ENCODE measurements at places on chromosomes 11 and 22. TPM values are rescaled to one million over a fixed set of nuclear protein-coding genes. Genes with fewer than 3 reads are reported as not detected.

Gene MMP1
- not detected for total RNA-seq

Gene ANGPTL5
- not detected for total RNA-seq

- no peaks in the 10 kb centered on the region for H3K36me3 ChIP-seq
- no peak overlapping the region for H3K4me3 ChIP-seq
- no peak for DNase-seq
- H3K4me1 ChIP-seq, result no peaks in the 10 kb centered on the region
- H3K27ac ChIP-seq, result no peak overlapping the region
Observed at GRCh38 chr22:48751539-48752437, 1075.9 kb downstream of the BRD1 start.

GRCh38 chr22:26461188-26461810 lies 22.3 kb downstream of the HPS4 start:
- peaks cover 39% of the 10 kb centered on the region for H3K36me3 ChIP-seq
- H3K4me3 ChIP-seq, result no peak overlapping the region
- no peaks in the 10 kb centered on the region for H3K4me1 ChIP-seq
- H3K27me3 ChIP-seq, result no peaks in the 10 kb centered on the region

DNA sequence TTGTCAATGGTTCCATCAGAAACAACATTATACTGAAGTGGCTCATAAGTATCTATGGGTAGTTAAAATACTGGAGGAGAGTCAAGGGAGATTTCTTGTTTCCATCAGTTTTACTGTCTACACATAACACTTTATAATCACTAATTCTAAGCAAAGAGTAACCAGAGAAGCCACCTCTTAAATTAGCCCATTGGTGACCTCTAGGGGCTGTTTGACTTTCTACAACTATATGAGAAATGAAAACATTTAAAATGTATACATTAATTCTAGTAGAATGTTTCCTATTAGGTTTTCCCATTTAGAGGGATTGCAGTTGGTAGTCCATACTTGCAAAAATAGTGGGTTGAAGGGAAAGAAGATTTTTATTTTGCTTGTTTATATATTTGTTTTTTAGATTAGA lies 504.3 kb downstream of the FAM181B start:
- no peaks in the 10 kb centered on the region for H3K4me1 ChIP-seq
- no peak for DNase-seq
- no peaks in the 10 kb centered on the region for H3K36me3 ChIP-seq
- H3K27ac ChIP-seq, result no peak overlapping the region
- H3K4me3 ChIP-seq, result no peak overlapping the region
- H3K27me3 ChIP-seq, result no peaks in the 10 kb centered on the region

Gene KRTAP5-9
- total RNA-seq, result 0.41 TPM

- no peaks in the 10 kb centered on the region for H3K36me3 ChIP-seq
- peak overlapping the region; percentile 76 for H3K27ac ChIP-seq
- no peak overlapping the region for H3K4me3 ChIP-seq
- peak; percentile 25 for DNase-seq
Observed at GRCh38 chr22:40709752-40710413, 30.6 kb downstream of the MCHR1 start.

- no peak for DNase-seq
- H3K27me3 ChIP-seq, result no peaks in the 10 kb centered on the region
- no peak overlapping the region for H3K27ac ChIP-seq
- no peaks in the 10 kb centered on the region for H3K36me3 ChIP-seq
- no peak overlapping the region for H3K4me3 ChIP-seq
Observed at GRCh38 chr11:61531044-61531443, 22.5 kb downstream of the LRRC10B start.

DNA sequence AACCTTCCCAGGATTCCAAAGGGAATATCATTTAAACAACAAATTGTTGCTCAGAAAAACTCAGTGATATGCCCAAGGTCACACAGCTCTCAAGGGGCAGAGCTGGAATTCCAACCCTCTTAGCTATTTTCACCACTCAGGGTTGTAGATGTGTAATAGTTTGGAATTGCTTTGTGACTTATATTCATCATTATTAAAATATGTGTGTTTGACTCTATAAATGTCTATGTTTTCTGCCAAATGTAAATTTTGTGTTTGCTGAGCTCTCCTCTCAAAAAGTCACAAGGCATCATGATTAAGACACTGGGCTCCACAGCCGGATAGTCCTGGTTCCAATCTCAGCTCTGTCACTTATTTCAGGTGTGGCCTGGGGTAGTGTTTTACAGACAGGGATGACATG lies 407.3 kb downstream of the TMEM135 start:
- H3K4me1 ChIP-seq, result no peaks in the 10 kb centered on the region
- no peak overlapping the region for H3K27ac ChIP-seq
- no peak for DNase-seq
- no peaks in the 10 kb centered on the region for H3K27me3 ChIP-seq

Gene EXPH5
- total RNA-seq, result 40.1 TPM

Gene GAL3ST3
- not detected for total RNA-seq

Gene DDI1
- total RNA-seq, result not detected

DNA sequence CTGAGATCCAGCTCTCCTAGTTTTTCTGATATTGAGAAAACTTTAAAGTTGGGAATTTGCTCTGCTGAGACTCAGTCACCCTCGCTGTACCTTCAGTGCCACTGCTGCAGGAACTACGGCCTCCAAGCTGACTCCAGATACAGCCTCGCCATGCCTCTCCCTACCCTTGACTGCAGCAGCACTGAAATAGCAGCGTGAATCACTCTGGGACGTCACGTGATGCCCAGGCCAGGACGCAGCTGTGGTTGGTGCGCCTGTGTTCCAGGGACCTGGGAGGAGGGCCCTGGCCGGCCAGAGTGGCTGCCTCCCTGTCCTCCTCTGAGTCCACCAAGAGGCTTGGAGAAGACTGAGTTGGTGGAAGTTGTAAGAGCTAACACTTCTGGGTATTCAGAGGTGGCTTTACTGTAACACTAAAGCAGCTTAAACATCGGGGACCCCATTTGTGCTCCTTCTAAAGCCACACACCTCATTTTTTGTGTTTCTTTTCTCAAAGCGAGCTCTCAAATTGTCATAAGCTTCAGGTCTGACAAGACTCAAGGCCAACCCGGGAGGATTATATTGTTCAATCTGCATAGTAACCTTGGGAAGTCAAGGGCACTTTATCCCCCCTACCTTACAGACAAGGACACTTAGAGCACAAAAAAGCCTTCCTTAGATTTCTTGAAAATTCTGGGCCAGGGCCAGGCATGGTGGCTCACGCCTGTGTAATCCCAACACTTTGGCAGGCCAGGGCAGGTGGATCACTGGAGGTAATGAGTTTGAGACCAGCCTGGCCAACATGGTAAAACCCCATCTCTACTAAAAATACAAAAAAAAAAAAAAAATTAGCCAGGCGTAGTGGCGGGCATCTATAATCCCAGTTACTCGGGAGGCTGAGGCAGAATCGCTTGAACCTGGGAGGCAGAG lies 4.2 kb upstream of the STIP1 start:
- no peak overlapping the region for H3K4me3 ChIP-seq
- H3K27me3 ChIP-seq, result no peaks in the 10 kb centered on the region
- H3K4me1 ChIP-seq, result peaks cover 37% of the 10 kb centered on the region

Gene MMP7
- not detected for total RNA-seq

- no peaks in the 10 kb centered on the region for H3K4me1 ChIP-seq
- H3K36me3 ChIP-seq, result no peaks in the 10 kb centered on the region
- H3K27ac ChIP-seq, result no peak overlapping the region
- no peak for DNase-seq
- peaks cover 16% of the 10 kb centered on the region for H3K27me3 ChIP-seq
- no peak overlapping the region for H3K4me3 ChIP-seq
Observed at GRCh38 chr11:20178976-20179375, 18.7 kb upstream of the DBX1 start.

Gene MOGAT2
- total RNA-seq, result 251 TPM

- peak; percentile 94 for DNase-seq
- H3K27me3 ChIP-seq, result no peaks in the 10 kb centered on the region
- H3K36me3 ChIP-seq, result no peaks in the 10 kb centered on the region
- peaks cover 55% of the 10 kb centered on the region for H3K4me1 ChIP-seq
- H3K4me3 ChIP-seq, result no peak overlapping the region
Observed at GRCh38 chr22:35376728-35377472, 4.0 kb upstream of the HMOX1 start.

GRCh38 chr11:75345455-75346160 lies 5.9 kb downstream of the ARRB1 start:
- no peaks in the 10 kb centered on the region for H3K36me3 ChIP-seq
- H3K4me3 ChIP-seq, result no peak overlapping the region
- H3K4me1 ChIP-seq, result peaks cover 83% of the 10 kb centered on the region
- H3K27me3 ChIP-seq, result no peaks in the 10 kb centered on the region

- no peaks in the 10 kb centered on the region for H3K27me3 ChIP-seq
- H3K36me3 ChIP-seq, result no peaks in the 10 kb centered on the region
- peak overlapping the region; percentile 79 for H3K27ac ChIP-seq
Observed at GRCh38 chr11:19577976-19578619, 134.5 kb upstream of the NAV2 start.

Gene GTSE1
- 1.2 TPM for total RNA-seq

GRCh38 chr11:69598147-69598546 lies 42.8 kb upstream of the CCND1 start:
- no peak for DNase-seq
- H3K4me1 ChIP-seq, result no peaks in the 10 kb centered on the region
- no peaks in the 10 kb centered on the region for H3K27me3 ChIP-seq
- no peaks in the 10 kb centered on the region for H3K36me3 ChIP-seq

DNA sequence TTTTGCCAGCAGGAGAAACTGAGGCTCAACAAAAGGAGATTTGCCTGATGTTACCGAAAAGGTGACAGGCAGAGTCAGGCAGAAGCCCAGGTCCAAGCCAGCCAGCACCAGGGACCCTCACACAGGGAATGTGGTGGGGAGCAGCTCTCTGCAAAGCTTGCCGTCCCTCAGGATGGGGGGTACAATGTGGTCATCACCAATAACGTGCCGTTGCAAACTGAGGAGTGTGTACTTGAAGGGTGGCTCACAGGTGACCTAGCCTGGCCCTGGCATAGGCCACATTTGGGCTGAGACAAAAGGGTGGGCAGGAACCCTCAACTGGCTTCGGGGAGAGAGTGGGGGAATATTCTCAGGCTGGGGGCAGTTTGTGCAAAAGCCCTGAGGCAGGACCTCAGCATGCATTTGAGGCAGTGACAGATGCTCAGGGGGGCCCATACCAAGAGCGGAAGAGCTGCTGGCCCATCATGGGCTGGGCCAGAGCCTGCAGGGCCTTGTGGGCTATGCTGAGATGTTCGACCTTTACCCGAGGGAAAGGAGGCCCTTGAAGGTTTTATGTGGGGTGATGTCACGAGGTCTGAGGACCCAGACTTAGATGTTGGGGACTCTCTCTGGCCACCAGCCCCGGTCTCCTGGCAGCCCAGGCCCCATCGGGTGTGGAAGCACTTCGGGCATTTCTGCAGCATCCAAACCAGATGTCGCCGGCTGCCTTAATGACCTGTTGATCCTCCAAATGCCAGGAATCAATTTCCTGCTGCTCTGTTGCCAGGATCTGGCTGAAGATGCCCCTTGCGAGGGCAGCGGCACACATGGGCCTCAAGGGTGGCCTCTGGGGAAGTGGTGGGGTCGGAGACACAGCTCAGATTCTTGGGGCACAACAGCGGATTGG lies 57.4 kb upstream of the SHISAL1 start:
- no peak for DNase-seq
- H3K36me3 ChIP-seq, result no peaks in the 10 kb centered on the region
- no peaks in the 10 kb centered on the region for H3K4me1 ChIP-seq
- no peak overlapping the region for H3K27ac ChIP-seq
- H3K27me3 ChIP-seq, result no peaks in the 10 kb centered on the region

DNA sequence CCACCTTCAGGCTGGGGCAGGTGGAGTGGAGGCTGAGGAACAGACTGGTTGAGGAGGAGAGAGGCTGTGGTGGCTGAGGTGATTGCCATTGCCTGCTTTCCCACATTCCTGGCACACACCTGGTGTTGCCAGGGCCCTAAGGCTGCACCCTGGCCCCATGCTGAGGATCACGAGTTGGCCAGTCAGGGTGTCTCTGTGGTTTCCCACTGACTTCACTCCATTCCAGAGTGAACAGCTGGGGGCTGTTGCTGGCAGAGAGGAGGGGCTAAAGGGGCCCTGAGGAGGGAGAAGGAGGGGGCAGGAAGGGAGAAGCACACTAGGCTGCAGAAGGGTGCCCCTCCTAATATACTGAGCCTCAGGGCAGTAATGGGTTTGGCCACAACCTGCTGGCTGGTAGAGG lies 1.8 kb downstream of the TMEM86A start:
- H3K36me3 ChIP-seq, result no peaks in the 10 kb centered on the region
- no peak overlapping the region for H3K27ac ChIP-seq
- no peaks in the 10 kb centered on the region for H3K27me3 ChIP-seq
- H3K4me1 ChIP-seq, result peaks cover 10% of the 10 kb centered on the region

Gene ZBTB16
- 123 TPM for total RNA-seq

- H3K27me3 ChIP-seq, result peaks cover 3% of the 10 kb centered on the region
- no peaks in the 10 kb centered on the region for H3K4me1 ChIP-seq
- H3K36me3 ChIP-seq, result no peaks in the 10 kb centered on the region
- H3K4me3 ChIP-seq, result no peak overlapping the region
- H3K27ac ChIP-seq, result no peak overlapping the region
Observed at GRCh38 chr11:17668166-17668565, 51.2 kb upstream of the MYOD1 start.

DNA sequence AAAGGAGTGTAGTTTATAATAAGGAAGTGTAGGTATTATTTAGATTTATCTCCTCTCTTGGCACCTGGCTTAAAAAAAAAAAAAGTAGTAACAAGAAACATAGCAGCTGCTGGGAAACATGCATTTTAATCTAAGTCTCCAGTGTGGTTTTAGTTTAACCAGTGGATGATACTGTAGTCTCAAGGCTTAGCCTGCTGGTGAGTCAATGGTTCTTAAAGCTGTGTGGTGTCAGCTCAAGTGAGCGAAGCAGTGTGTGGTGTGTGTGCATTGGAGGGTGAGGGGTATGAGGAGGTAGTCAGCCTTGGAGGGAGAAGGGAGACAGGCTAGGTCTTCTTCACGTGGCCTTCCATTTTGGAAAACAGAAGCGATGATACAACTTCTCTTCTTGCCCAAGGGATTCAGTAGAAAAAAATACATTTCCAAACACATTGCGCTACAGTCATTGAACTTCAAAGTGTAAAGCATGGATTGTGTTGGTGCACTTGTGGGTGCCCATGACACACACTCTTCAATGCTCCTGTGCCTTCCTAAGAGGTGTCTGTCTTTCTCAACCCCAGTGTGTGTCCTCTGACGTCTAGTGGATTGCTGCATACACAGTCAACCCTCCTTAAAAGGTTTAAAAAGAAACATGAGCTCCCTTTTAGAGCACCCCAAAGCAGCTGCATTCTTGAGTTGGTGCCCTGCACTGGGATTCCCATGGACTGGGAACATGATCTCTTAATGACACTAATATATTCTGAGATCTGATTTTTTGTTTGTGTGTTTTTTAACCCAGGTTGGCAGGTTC lies 40.1 kb downstream of the ZBTB16 start:
- H3K27me3 ChIP-seq, result no peaks in the 10 kb centered on the region
- H3K36me3 ChIP-seq, result no peaks in the 10 kb centered on the region
- H3K4me3 ChIP-seq, result no peak overlapping the region
- H3K27ac ChIP-seq, result peak overlapping the region; percentile 71
- H3K4me1 ChIP-seq, result peaks cover 55% of the 10 kb centered on the region

Gene A4GALT
- total RNA-seq, result 6.3 TPM

All from transverse colon (tissue), 4 donors.